ENCODE measurements at places on chromosomes 16 and 17.

DNA sequence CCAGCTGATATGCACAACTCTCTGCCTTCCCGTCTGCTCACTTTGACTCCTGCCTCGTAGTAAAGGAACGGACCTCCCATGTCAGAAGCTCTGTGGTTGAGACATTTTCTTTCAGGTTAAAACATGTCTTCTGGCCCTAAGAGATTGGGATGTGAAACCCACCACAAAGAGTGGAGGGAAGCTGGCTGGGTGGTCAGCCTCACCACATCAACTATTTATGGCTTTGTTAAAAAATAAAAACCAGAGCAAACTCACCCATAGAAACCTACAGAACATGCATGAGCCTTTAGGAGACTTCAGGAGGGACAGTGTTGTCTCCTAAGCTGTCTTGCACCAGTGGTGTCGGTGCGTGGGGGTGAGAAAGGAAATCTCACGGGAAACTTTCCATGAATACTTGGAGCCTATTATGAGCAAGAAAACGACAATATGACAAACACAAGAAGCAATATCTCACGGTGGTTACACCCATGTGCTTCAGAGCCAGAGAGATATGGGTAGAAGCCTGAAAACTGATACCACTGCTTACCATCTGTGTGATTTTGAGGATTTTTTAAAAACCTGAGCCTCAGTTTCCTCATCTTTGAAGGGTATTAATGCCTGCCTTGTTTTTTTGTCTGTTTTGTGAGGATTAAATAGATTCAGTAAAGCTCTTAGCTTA, 61.7 kb upstream of the XYLT1 start:
- no peak for DNase-seq

- DNase-seq, result no peak
Observed at GRCh38 chr17:19787733-19788357, 39.7 kb upstream of the ALDH3A1 start.

DNA sequence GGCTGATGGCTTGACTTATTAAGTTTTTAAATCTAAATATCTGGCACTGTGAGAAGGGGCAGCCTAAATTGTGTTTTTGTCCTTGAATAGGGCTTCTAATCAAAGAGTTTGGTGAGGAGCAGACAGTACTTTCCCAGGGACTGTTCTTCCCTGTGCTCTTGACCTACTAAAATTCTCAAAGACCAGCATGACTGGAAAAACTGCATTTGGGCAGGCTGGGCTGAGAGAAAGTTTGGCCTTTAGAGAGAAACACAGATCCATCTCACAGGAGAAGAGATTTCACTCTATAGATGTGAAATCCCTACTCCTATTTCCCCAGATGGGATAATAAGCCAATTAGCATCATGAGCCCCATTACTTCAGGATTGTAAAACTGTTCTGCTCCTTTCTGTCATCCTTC, 7.3 kb downstream of the PCTP start:
- no peak for DNase-seq

DNA sequence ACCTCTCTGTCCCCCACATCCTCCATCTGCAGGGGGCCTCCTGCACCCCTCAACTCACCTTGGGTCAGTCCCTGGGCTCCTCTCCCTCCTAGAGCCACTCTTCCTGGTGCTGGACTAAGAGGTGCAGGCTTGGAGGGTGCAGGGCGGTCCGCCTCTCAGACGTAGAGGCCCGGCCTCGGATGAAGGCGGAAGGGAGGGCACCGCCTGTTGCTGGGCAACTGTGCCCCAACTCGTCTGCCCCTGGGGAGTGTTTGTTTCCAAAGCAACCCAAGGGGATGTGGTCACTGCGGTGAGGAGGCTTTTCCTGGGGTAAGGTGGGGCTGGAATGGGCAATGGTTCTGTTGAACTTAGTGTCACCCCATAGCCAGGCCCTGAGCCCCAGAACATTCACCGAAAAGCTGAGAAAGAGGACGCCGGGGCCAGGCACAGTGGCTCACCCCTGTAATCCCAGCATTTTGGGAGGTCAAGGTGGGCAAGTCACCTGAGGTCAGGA, at the start of gene C16orf54:
TSS of gene C16orf54 (minus strand) at position 138 of the 493 bp plus-strand sequence. CDS start 1,039 bp downstream, outside the sequence.
- DNase-seq, result peak; percentile 90

- no peak for DNase-seq
Observed at GRCh38 chr17:32742681-32743538, 134.0 kb downstream of the MYO1D start.

GRCh38 chr17:77734371-77735080, 224.0 kb upstream of the TNRC6C start:
- DNase-seq, result peak; percentile 26

DNA sequence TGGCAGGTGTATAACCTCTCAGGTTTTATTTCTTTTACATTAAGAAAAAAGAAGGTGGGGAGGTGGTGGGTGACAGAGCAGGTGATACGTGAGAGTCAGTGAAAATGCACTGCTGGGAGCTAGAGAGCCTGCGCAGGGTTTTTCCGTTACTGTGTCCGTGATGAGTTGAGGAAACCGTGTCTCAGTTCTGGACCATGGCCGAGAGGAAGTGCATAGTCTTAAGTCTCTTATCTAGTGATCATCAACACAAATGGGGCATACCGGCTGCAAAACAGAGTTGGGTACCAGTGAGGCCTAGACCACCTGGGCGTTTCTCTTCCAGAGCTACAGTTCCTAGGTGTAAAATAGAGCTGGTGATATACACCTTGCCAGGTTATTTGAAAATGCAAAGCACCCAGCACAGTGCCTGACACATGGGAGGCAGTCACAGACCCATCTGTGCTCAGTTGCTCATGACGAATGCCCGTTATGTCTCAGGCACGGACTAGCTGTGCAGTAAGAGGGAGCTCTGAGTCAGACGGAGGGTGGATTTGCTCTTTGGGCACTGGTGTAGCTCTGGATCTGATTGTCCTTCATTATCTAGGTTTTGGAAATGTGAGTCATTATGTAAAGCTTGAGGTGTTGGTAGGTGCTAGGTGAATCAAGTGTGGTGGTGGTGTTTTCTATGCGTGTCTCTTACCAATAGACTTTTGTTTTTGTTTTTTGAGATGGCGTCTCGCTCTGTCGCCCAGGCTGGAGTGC, 60.9 kb downstream of the RPTOR start:
- no peak for DNase-seq
